Inflammatory macrophage treated with lipopolysaccharide for 1 hour (primary cell): ENCODE measurements at places on chromosomes 13 and 19.

- no peak for DNase-seq
These were observed 210.8 kb downstream of the OXGR1 start for GRCh38 chr13:96783511-96783910.

- DNase-seq, result no peak
These were observed 8.1 kb downstream of the ZNF749 start for GRCh38 chr19:57443121-57443696.

DNA sequence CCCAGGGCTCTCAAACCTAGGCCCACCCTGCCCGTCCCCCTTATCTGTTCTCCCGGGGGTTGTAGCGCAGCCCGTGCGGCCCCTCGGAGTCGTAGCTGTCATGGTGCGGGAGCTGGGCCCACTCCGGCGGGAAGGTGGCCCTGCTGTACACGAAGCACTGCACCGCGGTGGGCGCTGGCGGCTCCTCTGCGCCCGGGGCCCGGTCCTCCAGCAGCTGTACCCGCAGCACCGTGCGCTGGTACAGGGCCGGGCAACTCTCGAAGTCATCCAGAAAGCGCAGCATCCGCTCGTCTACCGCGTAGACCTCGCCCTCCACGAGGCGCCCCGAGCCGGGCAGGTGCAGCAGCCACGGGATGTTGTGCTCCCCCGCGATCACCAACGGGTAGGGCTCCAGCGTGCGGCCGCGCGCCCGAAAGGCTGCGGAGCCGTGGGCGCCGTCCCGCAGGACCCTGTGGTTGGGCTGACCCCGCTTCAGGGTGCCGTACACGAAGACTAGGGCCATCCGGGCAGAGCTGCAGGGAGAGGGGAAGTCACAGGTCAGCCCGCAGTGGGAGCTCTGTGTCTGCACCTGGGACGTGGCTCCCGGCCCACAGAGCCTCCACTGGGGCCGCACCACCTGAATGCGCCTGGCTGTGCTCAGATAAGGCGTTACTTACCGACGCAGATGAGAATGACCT lies 56.4 kb downstream of the GGACT start:
- DNase-seq, result no peak

- DNase-seq, result no peak
These were observed 15.5 kb downstream of the SERP2 start for GRCh38 chr13:44389060-44389666.

- no peak for DNase-seq
These were observed 4.9 kb downstream of the TFDP1 start for GRCh38 chr13:113589251-113589960.

- DNase-seq, result no peak
These were observed 11.3 kb downstream of the SH3GL1 start for GRCh38 chr19:4389064-4389375.

- DNase-seq, result no peak
These were observed at the start of gene SCGB2B2 for GRCh38 chr19:34676697-34677385. SCGB2B2 (minus strand) TSS chr19:34677159; CDS start chr19:34594563, 82,596 bp downstream.

DNA sequence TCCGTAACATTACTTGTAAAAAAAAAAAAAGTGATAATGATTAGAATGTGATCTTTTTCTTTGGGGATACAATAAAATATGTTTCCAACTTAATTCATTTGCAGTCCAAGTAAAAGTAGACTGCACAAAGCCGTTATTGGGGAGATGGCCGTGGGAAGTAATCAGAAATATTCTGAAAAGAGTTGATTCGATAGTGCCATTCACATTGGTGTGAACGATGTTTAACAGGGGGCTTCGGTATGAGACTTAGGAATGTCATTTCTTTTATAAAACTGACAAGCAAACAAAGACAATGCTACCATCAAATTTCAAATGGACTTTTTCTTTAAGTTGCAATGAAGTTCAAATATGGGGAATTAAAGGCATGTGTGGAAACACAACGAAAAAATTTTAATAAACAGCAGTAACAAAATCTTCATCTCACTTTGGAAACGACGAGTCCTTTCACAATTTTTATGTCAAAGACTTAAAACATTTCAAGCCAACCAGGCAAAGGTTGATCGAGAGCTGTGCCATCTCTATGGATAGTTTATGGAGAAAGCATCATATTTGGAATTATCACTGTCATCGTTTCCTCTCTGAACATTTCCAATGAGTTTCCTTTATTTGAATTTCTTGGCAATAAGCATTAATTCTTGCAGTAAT lies 1.7 kb upstream of the ZIC5 start:
- no peak for DNase-seq

DNA sequence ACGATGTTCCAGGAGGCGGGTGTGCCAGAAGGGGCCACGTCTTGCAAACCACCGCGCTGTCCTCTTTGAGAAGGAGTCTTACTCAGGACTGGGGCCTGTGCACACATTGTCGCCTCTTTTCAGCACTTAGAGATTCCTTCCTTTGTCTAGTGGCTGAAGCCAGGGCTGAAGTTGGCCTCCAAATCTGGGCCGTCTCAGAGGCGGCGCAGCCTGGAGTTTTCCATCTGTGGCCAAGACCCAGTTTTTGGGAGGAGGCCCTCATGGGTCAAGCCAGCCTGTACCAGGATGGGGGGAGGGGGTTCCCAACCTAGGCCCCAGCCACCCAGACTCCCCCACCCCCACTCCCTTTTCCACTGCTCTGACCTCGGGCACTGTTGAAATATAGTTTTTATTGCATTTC lies 11.8 kb downstream of the ANO8 start:
- DNase-seq, result no peak

- DNase-seq, result peak; percentile 90
These were observed 2.2 kb downstream of the ARHGAP45 start for GRCh38 chr19:1069009-1069779.
